ENCODE measurements at places on chromosomes 16 and 17.
A peak's percentile ranks its signal among the peaks of the same experiment; 100 is the strongest.

GRCh38 chr17:15265131-15265530 is at the start of gene PMP22:
Gene PMP22 (minus strand): TSS chr17:15265326. CDS start chr17:15260727, 4,599 bp downstream.
- DNase-seq, result no peak

DNA sequence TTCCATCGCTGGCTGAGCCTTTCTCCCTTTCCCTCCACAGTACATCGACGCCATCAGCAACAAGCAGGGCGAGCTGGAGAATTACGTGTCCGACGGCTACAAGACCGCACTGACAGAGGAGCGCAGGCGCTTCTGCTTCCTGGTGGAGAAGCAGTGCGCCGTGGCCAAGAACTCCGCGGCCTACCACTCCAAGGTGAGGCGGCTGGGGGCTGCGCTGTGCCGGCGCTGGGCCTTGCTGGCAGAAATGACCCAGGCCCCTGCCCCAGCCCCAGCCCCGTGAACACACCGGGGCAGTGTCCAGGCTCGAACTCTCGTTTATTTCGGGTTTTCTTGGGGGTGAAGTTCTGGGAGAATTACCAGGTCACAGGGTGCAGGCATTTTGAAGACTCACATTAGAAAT is 64.9 kb downstream of the BAIAP2 start:
- DNase-seq, result no peak

GRCh38 chr16:1876468-1876867 is 4.5 kb upstream of the MEIOB start:
- no peak for DNase-seq

GRCh38 chr16:67674851-67675578 is 8.4 kb downstream of the C16orf86 start:
- DNase-seq, result peak; percentile 37

DNA sequence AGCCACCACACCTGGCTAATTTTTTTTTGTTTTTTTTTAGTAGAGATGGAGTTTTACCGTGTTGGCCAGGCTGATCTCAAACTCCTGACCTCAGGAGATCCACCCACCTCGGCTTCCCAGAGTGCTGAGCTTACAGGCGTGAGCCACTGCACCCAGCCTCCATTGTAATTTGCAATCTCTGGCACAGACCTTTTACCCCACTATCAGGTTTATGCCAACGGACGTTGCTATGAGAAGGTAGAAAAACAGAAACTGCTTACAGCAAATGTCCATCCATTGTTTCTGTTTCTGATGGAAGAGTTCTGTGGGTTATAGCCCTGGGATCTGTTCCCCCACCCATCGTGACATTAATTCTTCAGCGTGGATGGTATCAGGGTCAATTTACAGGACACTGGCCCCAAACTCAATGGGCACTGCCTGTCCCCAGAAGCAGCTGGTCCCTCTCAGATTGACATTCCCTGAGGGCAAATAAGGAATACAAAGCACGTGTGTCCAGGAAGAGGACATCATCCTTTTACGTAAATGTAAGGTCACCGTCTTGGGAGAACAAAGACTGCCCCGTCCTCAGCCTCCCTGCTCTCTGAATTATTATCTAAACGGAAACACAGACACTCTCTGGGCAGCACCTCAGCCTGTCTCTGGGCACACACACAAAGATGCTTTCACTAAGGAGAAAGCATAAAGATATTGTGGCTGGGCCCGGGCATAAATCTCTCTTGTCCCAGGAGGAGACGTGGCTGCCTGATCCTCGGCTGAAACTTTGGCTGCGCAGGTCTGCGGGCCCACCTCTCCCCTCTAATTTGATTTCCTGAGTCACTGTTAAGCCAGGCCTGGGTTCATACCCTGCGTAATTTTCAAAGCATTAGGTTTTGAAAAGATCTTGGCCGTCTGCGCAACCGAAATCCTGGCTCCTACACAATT is 5.2 kb downstream of the KCNG4 start:
- no peak for DNase-seq

GRCh38 chr16:77297996-77298395 is 98.8 kb downstream of the SYCE1L start:
- no peak for DNase-seq

DNA sequence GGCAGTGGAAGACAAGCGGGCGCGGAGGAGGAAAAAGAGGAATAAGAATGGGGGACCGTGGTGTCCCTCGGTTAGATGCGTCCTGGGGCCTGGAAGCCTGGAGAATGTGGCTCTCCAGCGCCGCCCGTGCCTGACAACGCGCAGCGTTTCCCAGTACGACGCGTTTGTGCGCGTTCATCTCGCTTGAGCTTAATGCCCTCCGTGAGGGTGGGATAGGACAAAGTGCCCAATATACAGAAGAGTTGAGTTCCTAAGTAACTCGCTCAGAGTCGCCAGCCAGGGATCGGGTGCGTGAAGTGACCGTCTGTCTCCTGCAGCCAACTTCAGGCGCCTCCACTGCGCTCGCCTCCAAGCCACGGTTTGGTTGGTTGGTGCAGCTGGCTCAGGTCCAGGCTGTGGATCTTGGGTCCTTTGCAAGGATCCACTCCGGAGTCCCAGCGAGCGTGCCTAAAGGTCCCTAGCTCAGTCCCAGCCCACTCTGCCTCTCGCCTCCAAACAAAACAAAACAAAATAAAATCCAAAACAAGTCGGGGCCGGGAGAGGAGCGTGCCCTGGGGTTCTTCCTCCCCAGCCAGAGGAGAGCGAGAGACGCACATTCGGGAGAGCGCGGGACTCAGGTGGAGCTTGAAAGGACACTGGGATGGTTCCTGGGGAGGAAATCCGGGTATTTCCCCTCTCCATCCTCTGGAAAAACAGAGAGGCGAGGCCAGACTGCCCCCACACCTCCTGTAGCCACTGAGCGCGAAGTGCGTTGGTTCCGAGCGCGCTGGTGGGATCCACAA is 974 bp downstream of the GALR2 start:
- no peak for DNase-seq

DNA sequence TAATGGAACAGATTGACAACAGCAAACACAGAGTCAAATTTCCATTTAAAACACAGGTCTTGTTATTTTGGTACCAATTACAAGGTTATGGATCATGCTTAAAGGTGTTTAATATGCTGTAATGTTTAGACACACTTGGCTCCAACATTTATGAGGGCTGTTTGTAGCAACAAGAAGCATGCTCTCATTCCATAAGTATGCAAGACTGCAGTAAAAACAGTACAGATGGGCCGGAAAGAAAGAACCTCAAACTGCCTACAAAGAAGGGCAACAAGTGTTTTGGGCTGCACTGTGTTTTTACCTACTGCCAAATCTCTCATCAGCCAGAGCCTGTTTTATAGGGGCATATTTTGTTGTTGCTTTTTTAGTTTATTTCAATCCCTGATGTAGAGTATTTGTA is 100.5 kb upstream of the HS3ST3A1 start:
- no peak for DNase-seq

DNA sequence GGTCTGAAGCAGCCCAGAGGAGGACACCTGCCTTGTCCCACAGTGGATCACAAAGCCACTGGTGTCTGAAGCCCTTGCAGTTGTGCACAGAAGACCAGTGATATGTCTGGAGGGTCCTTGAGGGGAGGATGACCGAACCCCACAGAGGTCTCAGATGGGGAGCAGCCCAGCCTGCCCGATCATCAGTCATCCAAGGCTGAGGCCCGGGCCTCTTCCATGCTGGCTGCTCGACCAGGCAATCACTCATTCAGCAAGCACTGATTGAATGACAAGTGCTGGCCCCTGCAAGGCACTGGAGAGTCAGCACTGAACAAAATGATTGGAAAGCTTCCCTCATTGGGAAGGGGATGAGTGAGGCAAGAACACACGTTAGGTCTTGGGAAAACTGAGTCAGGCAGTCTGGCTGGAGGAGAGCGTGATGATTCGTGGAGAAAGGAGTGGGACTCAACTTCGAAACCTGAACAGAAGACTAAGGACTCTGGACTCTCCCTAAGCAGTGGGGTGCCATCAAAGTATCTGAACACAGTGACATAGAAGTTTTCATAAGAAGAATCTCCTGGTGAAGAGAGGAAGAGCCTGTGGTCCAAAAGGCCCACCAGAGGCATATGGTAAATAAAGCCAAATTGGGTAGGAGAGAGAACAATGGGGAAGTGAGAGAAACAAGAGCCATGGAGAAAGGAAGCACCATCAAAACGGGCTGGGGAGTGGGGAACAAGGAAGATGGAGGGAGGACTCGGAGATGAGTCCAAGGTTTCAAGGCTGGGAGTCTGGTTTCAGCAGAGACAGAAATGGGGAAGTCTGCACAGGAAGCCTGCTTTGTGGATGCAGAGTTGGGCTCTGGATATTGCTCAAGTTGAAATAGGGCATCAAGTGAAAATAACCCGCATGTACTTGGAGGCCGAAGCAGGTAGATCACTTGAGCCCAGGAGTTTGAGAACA is 10.2 kb downstream of the PIK3R5 start:
- DNase-seq, result no peak

GRCh38 chr17:44661835-44662234 is 5.6 kb downstream of the MEIOC start:
- no peak for DNase-seq

- DNase-seq, result peak; percentile 10
These were observed 3.7 kb downstream of the HPR start for GRCh38 chr16:72066747-72067146.

- DNase-seq, result no peak
These were observed 24.5 kb downstream of the SLC7A5 start for GRCh38 chr16:87844809-87845208.

GRCh38 chr16:84511831-84512230 is 7.4 kb upstream of the MEAK7 start:
- peak; percentile 90 for DNase-seq

- DNase-seq, result peak; percentile 87
These were observed 15.4 kb upstream of the ZNF287 start for GRCh38 chr17:16584273-16584995.

DNA sequence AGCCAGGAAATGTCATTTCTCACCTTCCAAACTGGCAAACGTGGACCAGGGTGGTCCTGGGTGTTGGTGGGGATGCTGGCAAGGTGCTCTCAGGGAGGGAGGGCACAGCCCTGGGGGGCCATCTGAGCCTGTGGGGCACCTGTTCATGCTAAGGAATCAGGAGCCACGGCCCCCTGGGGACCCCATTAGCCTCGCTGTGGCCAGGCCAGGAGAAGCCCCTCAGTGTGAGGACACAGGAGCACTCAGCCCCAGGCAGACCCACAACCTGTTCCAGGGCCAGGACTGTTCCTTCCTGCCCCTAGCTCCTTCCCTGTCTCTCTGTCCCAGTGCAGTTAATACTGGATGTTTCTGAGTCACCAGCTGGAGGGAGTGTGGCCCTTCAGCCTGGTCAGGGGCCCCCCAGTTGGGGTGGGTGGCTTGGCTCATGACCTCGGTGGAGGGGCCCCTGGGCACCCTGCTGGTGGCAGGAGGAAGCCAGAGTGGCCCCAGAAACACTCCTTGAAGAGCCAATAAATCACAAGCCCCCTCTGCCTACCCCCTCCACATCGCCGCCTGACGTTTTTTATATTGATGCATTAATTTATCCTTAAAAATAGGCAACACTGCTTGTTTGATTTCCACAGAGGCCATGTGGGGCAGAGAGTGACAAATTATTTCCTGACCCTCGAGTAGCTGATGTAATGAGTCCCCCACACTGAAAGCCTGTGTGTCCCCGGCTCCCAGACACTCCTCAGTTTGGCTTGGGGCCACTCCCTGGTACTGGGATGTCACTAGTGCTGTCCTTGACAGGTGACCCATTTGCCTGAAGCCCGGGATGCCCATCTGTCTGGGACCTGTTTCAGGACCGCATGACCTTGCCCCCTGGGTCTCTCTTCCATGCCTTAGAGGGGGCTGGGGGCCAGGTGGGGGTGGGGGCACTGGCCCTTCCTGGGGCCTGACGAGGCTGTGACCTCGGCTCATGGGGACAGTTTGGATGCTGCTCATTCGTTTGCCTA is 22.3 kb downstream of the ACTG1 start:
- DNase-seq, result no peak

DNA sequence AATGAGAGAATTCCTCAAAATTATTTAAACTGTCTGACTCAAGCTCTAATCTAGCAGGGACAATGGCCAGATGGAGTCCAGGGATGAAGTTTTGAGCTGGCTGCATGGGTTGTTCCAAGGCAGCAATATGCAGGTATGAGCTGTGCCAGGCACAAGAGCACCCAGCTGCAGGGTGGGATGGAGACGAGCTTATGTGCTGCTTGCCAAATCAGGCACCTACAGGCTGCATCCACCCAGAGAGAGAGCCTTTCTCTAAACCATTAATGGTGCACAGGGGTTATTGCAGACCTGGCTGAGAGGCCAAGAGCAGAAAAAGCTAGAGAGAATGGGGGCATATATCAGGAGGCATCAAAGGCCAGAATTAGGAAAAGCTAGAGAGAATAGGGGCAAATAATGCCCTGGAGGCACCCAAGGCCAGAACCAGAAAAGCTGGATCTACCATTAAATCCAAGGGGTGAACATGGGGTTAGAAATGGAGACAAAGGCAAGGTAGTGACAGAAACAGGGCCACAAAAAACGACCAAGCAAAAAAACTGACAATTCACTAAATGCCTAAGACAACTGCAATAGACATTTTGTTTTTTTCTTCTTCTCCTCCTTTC is 11.0 kb downstream of the KRT33A start:
- DNase-seq, result no peak

DNA sequence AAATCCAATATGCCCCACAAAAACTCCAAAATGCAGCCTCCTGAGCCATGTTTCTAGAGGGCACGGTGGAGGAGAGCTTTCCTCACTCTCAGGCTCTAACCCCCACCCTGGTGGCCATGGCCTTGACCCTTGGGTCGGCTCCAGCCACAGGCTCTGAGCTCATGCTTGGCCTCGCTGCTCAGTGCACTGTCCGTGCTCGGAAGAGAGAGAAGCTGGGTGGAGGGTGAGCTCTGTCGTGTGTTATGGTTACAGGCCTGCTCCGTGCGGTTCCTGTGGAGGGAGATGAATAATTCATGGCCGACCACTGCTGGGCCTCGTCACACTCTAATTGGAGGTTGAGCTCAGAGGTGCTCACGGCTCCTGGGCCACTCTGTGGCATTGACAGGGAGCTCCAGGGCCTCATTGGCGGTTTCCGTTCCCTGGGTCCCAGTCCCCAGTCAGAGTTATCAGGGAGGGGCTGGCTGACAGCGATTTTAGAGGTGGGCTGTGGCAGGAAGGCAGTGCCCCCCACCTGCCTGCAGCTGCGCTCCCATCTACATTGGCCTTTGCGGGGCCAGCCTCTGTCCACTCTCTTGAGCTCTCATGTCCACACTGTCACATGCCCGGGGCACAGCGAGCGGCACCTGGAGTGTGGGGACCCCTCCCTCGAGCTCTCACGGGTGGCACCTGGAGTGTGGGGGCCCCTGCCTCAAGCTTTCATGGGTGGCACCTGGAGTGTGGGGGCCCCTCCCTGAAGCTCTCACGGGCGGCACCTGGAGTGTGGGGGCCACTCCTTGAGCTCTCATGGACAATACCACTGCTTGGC is 24.9 kb downstream of the ACSF3 start:
- no peak for DNase-seq

- DNase-seq, result no peak
These were observed 197.6 kb downstream of the LAT start for GRCh38 chr16:29182501-29182900.

- no peak for DNase-seq
These were observed 42.4 kb downstream of the SYT17 start for GRCh38 chr16:19210280-19210924.

- no peak for DNase-seq
These were observed 204.9 kb upstream of the EEF2KMT start for GRCh38 chr16:5302372-5303114.

DNA sequence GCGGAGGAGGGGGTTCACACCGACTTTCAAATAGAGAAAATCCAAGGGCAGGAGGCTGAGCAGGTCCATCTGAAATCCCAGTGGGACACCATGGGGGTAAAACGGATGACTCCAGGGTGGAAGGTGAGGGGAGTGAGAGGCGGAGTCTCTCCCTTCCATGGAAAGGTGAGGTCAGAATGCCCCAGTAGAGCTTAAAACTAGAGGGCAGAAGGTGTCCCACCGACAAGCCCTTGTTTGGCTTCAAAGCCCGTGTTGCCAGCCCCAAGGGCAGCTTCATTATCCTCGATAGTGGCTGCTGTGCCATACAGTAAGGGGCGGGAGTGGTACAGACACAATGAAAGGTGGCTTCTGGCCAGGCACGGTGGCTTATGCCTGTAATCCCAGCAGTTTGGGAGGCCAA is 55.7 kb downstream of the CNGB1 start:
- DNase-seq, result no peak
